ENCODE measurements at places on chromosomes 6 and 20. TPM values are rescaled to one million over a fixed set of nuclear protein-coding genes. Genes with fewer than 3 reads are reported as not detected.

Gene C20orf202
- 0.27 TPM for polyA plus RNA-seq

- DNase-seq: no peak
These were observed 89.1 kb upstream of the ZNF184 start for GRCh38 chr6:27562027-27562410.

DNA sequence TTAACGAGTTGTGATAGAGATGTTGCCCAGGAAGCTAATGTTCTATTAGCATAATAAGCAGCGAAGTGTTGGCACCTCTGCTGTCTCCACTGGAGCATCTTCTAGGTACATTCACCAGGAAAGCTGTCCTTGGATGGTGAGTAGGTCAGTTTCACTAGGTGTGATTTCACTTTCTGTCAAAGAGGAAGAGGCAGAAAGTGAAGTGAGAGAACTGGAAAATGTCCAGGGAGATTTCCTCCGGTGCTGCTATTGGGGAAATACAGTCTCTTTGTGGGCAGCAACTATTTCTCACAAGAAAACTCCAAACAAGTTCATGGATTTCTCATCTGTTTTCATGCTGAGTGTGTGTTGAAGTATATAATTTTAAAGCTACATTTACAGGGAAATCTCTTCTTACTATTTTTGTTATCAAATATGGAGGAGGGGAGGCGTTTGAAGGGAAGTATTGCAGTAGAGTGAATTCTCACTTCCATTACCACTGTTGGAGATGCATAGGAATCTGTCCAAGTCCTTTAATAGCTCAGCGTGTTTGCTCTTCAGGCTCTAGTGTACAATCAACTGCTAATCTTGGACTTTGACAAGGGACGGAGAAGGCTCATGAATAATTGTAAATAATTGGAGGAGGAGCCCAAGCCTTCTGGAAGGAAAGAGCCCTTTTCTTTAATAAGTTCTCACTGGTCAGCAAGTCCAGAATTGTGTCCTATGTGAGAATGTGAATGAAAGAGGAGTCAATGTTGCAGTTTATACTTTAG lies 16.1 kb upstream of the TSBP1 start:
- DNase-seq: no peak

Gene NRSN1
- polyA plus RNA-seq: 123 TPM

DNA sequence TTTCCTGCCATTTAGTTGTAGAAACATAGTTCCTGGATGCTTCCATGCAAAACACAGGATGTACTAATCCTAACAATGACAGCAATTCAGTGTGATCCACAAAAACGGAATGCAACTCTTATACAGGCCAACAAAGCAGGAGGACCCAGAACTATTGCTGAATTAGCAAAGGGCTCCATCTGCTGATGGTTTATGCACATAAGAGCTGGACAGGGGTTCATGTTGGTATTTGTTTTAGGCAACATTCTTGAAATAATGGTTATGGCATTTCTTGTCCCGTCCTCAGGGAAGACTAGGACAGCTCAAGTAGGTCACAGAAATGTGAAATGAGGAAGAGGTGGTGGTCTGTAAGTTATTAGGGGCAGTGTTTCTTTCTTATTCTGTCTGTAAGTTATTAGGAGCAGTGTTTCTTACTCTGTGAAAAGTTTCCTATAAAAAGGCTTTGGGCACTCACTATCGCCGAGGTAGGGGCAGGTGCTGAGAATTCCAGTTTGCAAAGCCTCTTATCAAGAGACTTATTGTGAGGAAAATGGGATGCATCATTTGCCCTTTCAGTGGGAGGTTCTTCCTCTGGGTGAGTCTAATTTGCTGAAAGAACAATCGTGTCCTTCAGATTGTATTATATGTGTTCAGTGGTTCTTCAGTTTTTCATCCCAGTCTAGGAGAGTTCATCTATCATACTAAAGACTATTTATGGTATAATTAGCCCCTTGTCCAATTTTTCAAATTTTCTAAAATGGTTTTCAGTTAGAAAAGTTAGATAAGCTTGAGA lies 171.1 kb downstream of the MCHR2 start:
- DNase-seq: peak; percentile 75

- no peak for DNase-seq
These were observed 192.9 kb downstream of the SYNDIG1 start for GRCh38 chr20:24662322-24662721.

Gene TAGAP
- 0.14 TPM for polyA plus RNA-seq

Gene GID8
- 45.2 TPM for polyA plus RNA-seq
